ENCODE measurements at places on chromosomes 11 and 22.

- DNase-seq, result no peak
Measured at GRCh38 chr11:122170815-122171475, 54.9 kb upstream of the BLID start.

DNA sequence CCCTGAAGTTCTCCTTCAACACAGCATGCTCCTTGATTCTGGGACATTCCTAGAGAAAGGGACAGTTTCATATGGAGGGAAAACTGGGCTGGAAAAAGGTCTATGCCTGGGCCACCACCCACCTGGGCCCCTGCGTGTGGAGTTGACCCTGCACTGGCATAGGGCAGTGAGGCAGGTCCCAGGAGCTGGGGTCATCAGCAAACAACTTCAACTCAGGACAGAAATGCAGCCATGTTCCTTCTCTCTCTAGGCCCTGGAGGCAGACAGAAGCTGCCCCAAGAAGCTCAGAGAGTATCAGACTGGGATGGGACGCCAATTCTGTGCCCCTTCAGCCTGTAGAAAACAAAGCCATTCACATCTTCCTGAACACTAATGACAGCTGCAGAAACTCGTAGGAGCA, 34.9 kb downstream of the RTL6 start:
- DNase-seq, result no peak

DNA sequence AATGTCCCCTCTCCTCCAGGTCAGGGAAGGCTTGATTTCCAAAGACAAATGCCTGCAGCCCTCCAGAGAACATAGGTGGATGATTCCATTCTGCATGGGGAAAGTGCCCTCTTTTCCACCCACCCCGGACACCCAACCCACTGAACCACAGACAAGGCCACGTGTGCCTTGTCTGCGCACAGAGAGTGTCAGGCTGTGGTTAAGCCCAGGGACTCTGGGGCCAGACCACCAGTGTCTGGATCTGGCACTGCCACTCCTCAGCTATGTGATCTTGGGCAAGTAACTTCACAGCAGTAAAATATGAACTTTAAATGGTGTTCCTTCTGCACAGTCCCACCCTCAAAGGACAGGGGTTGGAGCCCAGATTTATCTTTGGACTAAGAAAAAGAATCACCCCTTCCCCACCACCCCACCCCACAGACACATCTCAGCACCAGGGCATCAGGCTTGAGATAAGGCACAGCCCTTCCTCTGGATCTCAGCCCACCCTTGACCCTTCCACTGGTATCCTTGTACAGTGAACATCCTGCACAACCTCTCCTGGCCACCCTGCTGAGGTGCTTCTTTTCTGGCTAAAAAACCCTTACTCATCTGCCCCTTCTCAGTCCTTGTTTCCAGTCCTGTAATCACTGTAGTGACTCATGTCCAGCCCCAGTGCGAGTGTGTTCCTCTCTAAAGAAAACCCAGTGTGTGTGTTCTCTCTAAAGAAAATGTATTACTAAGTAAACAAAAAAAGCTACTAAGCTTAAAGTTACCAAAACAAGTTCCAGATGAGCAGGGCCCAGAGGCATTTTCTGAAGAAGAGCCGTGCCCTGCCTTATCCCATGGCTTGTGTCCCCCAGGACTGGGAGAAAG, 1.9 kb upstream of the PTGDR2 start:
- no peak for DNase-seq

GRCh38 chr11:75496305-75496752, 29.4 kb downstream of the GDPD5 start:
- DNase-seq, result no peak

GRCh38 chr11:119266517-119267255, 50.2 kb downstream of the MCAM start:
- DNase-seq, result no peak

Measured in activated CD4-positive, alpha-beta T cell treated with anti-CD3 and anti-CD28 coated beads, Interleukin-2, amount 50 U/mL, for 24 hours (primary cell).